Effector memory CD8-positive, alpha-beta T cell (primary cell): ENCODE measurements at places on chromosomes 1 and 21.

DNA sequence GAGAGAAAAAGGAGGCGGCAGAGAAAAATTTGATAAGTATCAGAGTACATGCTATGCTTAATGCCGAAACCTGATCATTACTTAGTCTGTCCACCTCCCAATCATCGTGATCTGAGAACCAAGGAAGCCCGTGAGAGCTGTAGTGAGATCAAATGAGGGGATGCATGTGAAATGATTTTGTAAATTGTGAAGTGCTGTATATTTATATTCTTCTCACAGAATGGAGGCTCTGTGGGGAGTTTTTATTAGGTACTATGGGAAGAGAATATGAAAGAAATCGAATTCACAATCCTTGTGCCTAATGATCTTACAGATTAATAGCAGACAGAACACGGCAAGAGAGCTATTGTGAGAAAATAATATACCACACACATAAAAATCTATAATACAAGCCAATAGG, 115.5 kb downstream of the LYPLAL1 start:
- no peak for DNase-seq

DNA sequence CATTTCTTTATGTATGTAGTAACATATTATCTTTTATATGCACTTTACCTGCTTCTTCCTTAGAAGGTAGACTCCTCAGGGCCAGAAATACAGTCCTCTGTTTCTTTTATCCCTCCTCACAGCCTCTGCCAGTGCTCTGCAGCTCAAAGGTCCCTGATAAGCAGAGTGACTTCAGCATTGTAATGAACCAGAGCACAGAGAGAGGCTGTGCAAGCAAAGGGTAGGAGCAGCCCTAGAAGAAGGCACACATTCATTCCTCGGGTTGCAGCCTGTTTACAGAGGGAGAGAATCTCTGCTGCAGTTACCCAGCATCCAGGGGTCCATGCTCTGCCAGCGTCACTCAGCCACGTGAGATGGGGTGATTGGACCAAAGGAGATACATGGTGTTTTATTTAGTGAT, 101.1 kb downstream of the RHOU start:
- DNase-seq = no peak

GRCh38 chr1:16921391-16922185, at the start of gene CROCC:
CROCC (plus strand) TSS chr1:16921931; CDS start chr1:16922019, 88 bp downstream.
- DNase-seq = peak; percentile 35

- no peak for DNase-seq
Measured at GRCh38 chr1:100622037-100622436, 84.1 kb downstream of the GPR88 start.

GRCh38 chr1:152000964-152001630, 7.4 kb upstream of the S100A10 start:
- no peak for DNase-seq

DNA sequence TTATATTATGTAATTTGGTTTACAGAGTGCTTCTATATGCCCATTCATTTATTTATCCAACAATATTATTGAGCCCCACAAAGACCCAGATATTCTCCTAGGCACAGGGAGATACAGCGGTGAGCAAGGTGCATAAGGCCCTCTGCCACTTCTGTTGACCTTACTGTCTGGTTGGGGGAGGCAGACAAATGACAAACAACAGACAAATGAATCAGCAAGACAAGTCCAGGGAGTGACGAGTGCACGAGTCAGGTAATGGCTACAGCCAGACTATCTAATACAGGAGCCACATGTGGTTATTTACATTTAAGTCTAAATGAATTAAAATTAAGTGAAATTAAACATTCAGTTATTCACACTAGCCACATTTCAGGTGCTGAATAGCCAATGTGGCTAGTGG, 22.0 kb upstream of the BCAR3 start:
- no peak for DNase-seq

- DNase-seq = no peak
Measured at GRCh38 chr21:38326429-38326828, 69.6 kb downstream of the KCNJ15 start.

DNA sequence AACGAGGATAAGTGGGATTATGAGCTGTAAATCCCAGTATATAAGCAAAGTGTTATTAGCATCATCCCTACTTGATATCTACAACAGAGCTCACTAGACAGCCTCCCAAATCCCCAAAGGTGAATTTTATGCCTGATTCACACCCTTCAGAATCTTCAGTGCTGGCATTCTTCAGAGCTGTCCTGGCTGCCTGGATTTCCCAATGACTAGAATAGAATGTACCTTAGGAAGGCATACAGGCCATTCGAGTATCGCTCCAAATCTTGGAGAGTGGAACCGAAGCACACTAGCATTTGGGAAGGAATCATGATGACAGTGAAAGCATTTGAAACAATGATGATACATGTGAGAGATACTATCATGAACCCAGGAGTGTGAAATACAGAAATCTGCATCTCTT, 22.3 kb downstream of the ZBTB40 start:
- DNase-seq = no peak

- DNase-seq = peak; percentile 47
Measured at GRCh38 chr1:1250786-1251284, 4.3 kb upstream of the C1QTNF12 start.

GRCh38 chr1:209800984-209801834, 4.7 kb downstream of the IRF6 start:
- no peak for DNase-seq

DNA sequence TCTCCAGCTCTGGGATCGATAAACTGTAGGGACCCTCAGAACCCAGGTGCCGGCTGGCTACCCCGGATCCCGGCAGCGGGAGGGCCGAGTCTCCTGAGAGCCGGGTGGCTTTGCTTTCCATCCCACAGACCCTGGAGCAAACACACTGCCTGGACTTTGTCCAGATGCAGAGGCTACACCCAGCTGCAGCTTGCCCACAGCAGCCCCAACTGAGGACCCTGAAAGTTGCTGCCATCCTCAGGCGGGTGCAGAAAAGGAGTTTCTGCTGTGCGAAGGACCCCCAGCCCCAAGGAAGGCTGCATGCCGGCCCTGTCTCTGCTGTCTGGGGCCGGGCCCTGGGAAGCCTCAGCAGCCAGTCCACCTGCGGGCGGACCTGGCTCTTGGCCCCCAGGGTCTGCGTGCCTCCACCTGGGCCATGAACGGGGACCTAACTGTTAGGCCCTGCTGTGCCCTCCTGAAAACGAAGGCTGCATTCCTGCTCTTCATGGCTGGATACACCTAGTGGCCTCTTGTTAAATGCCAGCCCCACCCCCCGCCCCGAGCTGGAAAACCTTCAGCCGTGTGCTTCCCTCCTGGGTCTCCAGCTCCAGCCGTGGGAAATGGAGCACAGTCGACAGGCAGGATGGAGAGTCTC, 97.5 kb upstream of the ARHGEF16 start:
- no peak for DNase-seq

DNA sequence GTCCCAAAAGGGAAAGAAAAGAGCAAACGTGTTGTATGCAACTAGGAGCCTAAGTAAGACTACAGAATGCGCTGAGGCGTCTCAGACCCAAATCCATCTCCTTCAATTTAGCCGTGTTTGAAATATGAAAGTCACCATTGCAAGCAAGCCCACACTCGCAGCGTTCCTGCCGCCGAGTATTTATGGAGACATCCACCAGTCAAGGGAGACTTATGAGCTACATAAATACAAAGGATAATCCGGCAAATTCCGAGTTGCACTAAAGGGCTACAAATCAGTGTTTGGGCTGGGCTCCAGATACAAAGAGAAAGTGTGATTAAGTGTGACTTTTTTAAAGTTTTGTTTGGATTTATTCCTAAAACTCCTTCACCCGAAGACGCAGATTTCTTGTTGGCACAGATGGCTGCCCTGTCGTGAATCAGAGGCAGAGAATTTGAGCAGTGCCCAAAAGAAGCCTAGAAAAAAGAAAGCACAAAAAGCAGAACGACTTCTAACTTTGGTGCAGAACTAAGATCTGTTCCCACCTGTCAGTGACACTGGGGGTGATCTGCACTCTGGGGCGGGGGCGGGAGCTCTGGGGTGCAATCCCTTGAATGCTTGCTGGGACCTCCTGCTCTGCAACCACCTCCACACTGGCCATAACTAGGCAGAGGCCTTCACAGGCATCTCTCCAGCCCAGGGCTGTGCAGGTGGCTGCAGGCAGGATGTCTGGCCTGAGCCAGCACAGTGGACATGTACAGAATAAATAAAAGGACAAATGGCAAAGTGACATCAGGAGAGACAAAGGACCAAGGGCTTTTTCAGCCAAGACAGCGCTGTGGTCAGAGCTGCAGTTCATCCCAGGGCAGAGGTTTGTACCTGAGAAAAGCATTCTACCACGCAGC, 489.7 kb downstream of the NPHP4 start:
- no peak for DNase-seq

DNA sequence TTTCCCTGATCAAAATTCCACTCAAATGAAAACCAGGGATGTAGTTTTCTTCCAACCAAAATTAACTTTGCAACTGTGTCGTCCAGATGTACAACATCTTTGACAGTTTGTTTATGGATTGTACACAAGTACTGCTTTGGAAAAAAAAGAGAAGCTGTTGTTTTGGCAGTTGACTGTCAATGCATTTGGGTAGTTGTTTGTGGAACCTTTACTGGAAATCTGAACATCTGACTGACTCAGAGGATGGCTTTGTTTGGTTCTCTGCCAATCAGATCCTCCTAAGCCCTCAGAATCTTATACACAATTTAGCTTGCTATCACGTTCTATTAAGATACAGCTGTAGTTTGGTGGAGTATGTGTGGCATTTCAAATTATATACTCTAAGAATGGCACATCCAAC, 195.0 kb downstream of the KCNK2 start:
- no peak for DNase-seq

DNA sequence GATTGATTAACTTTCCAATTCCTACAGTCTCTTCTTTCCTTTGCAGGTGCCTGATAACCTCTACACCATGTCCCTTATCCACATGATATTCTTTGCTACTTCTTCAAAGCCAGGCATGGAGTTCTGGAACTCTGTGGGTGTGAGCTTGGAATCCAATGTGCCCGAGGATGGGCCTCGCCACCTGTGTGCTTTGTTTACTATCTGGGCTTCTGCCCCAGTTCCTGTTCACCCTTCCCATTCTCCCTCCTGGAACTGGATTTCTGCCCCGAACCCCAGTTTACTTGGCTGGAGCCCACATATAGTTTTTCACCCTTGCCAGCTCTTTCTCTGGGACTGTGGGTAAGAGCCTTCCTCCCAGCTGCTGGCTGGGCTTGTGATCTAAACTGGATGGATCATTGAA, 75.2 kb upstream of the AK4 start:
- DNase-seq = no peak

DNA sequence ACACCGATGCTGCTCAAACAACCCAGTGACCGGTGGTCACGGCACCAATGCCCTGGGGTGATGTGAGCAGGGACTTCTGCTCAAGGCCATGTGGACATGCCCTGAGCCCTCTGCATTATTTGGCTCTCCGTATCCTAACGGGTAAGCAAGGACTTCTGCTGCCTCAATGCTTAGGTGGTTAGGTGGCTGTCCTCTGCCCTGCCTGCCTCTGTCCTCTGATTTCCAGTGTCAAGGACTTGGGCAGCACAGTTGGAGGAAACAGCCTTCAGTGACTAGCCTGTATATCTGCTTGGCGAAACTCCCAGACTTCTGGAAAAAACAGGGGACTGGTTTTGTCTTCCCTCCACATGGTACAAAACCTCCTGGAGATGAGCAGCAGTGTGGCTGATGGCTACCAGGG, 34.5 kb downstream of the DNAJC11 start:
- DNase-seq = no peak

GRCh38 chr1:16082283-16083038, 9.0 kb upstream of the FAM131C start:
- peak; percentile 60 for DNase-seq

DNA sequence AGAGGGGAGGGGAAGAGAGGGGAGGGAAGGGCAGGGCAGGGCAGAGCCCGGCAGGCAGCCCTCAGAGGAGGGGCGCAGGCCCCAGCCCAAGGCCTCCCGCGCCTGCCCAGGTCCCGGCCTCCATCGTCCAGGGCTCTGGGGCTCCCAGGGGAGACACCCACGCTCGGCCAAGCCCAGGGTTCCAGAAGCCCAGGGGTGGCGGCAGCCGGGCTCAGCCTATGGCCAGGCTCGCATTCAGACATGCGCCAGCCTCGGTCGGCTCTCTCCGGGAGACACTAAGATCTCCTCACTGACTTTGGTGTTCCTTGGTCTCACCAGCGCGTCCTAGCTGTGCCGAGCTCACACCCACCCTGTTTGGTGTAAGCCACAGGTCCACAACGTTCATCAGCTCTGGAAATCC, 7.1 kb upstream of the ANKRD65 start:
- DNase-seq = no peak

GRCh38 chr1:115356356-115356755, 18.3 kb upstream of the NGF start:
- DNase-seq = no peak

GRCh38 chr1:155107309-155108264, 20.1 kb upstream of the EFNA1 start:
- DNase-seq = no peak

DNA sequence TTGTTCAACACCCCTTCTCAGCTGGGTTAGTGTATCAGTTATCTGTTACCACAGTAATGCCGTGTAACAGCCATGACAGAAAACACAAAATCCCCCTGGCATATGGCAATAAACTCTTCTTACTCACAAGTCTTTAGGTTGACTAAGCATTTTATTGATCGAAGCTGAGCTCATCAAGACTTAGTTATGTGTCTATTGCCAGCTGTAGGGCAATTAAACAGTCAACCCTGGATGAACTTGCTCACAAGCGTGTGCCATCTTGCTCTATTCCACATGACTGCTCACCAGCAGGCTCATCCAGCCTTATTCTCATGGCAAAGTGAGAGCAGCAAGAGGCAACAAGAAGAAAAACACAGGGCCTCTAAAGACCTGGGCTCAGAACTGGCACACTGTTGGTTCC, 333.8 kb upstream of the PTBP2 start:
- DNase-seq = no peak

- DNase-seq = no peak
Measured at GRCh38 chr1:40184193-40184592, 23.0 kb downstream of the RLF start.

DNA sequence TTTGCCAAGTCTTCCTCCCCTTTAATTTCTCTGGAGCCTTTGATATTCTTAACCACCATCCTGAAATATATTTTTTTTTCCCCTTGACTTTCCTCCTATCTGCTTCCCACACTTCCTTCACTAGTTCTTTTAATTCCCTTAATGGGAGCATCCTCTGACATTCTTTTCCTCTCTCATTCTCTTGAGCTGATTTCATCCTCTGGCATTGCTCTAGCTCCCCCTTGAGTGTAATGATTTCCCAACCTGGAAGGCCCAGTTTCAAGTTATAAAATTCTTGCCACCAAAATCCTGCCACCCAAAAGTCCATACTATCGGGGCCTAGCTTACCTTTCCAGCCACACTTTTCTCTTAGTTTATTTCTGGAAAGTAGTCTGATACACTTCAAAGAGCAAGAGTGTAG, 39.5 kb upstream of the UBE2U start:
- no peak for DNase-seq

GRCh38 chr1:1072299-1072848, 1.7 kb downstream of the RNF223 start:
- no peak for DNase-seq
